ENCODE measurements at places on chromosomes 11 and 22.

DNA sequence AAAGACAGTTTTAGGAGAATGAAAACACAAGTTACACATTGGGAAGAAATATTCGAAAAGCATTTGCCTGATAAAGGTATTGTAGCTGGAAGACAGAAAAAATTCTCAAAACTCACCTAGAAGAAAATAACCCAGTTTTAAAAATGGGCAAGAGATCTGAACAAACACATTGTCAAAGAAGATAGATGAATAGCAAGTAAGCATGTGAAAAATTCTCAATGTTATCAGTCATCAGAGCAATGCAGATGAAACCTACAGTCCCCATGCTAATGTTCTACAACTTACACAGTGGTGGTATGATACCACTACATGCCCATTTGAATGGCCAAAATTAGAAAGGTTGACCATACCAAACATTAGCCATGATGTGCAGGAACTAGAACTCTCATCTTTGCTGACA lies 29.4 kb downstream of the PPARA start:
- no peak for DNase-seq

- no peak for DNase-seq
Observed at GRCh38 chr11:1053121-1053901, 16.8 kb upstream of the MUC6 start.

GRCh38 chr11:120500414-120501071 lies 11.0 kb upstream of the GRIK4 start:
- DNase-seq: no peak

- DNase-seq: no peak
Observed at GRCh38 chr22:39880722-39881121, 12.8 kb downstream of the ENTHD1 start.

DNA sequence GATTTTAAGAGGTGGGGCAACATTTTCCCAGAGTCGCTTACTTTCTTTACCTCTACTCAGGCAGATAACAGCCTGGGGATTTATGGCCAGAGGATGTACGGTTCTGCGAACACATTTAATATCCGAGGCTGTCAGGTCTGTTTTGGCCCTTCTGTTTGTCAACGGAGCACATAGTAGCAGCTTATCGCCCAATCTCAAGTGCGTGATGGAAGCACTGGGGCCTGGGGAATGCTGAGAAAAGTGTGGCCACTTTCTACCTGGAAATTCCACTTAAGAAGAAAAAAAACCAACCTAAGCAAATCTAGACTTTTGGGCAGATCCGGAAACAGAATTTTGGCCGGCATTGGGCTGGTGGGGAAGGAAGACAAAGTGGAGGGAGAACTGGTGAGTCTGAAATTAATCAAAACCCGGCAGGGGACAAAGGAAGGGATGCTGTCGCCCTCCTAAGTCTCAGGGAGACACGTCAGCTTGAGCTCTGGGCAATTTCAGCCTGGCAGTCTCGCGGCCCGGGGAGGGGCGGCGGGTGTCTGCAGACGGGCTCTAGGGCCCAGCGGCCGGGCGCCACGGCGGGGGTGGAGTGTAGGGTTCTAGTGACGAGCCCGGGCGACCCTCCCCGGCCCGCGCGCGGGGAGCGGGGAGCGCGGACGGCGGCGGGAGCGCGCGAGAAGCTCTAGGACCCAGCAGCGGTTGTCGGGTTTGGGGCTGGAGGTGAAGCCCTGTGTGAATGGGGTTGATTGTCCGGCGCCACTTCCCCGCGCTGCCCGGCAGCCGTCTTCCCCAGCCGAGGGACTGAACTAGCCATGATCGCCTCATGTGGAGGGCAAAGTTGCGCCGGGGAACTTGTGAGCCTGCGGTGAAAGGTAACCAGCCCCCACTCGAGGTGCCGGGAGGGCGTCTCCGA lies at the start of gene AMOTL1:
Gene AMOTL1, plus strand, starts transcription at position 656 of the 901 bp plus-strand sequence. Its CDS starts 156 bp downstream, at position 812.
- peak; percentile 49 for DNase-seq

- no peak for DNase-seq
Observed at GRCh38 chr11:35723493-35723892, 60.9 kb downstream of the TRIM44 start.

- peak; percentile 86 for DNase-seq
Observed at GRCh38 chr11:45885274-45885920, at the start of gene MAPK8IP1. MAPK8IP1 (plus strand) TSS chr11:45885651; CDS start chr11:45885821, 170 bp downstream.

- DNase-seq: peak; percentile 36
Observed at GRCh38 chr11:12110714-12111548, 541 bp downstream of the MICAL2 start.

GRCh38 chr11:1129143-1129610 lies 28.6 kb upstream of the MUC5AC start:
- peak; percentile 18 for DNase-seq

DNA sequence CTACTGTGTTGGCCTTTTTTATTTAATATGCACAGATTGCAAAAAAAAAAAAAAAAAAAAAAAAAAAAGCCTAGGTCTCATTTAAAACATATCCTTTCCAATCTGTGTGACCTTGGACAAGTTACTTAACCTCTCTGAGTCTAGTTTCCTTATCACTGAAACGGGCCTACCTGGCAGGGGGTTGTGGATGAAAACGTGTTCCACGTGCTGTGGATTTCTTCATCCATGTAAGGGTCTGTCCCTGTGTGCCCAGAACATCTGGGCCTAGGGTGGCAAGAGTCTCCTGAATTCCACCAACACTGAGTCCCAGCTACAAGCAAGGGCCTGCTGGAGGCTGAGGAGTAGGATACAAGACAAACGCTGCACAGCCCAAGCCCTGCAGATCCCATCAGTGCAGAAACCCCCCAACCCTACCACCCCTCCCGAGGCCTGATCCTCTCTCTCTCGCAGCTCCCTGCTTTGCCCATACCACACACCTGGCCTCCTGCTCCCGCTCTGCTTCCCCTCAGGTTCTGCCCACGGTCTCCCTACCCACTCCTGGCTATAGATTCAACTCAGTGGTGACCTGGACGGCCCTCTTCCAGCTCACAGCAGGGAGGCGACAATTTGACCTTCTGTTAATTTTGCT lies 4.7 kb upstream of the GNAZ start:
- no peak for DNase-seq

DNA sequence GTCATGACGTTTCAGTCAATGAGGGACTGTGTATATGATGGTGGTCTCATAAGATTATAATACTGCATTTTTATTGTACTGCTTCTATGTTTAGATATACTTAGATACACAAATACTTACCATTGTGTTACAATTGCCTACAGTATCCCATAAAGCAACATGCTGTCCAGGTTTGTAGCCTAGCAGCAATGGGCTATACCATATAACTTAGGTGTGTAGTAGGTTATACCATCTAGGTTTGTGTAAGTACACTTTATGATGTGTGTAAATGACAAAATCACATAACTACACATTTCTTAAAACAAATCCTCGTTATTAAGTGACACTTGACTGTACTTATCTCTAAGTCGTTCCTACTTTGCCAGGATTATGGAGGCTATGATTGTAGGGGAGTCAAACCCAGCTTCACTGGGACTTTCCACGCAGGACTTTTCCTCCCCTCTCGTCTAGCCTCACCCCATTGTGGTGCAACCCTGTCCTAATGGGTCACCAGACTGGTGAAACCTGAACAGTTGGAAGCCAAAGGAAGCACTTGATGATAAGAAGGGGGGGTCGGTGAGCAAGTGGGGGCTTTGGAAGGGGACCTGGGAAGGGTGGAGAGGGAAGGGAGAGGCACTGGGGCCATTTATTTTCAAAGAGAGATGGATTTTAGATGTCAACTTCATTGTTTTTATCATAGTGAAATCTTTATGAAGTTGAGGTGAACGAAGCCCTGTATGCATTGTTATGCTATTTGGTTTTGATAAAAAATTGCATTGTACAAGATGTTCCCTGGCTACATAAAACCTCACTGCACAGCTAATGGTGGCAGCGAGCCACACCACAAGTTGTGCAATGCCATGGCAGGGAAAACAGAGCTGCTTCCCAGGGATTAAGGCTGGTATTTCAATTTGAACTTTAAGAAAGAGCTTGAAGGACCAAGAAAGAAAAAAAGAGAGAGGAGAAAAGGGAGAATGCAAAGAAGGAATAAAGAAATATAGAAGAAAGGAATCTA lies 129.1 kb downstream of the EHF start:
- DNase-seq: no peak

DNA sequence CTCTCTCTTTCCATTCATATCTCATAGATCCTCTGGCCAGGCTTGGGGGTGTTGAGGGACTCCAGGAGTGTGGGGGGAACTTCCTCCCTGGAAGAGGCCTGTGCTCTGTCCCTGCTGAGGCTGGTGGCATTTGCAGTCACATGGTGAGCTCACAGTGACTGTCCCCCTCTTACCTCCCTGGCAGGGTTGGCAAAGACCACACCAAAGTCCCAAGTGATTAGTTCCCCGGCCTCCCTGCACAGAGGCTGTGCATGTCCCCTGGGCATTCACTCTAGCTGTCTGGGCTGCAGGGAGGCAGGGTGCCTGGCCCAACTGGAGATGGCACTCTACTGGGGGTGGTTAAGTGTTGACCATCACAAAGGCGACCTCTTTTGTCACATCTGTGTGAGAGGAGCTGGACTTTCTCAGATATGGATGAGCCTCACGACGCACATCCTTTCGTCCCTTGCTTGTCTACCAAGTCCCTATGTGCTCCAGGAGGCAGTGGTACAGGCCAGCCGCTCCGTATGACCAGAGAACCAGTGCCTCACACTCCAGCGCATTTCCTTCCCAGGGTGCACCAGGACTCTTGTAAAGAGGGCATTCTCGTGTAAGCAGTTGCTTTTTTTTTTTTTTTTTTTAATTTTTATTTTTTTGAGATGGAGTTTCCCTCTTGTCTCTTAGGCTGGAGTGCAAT lies 8.8 kb downstream of the TANGO2 start:
- DNase-seq: no peak

GRCh38 chr11:44726283-44727113 lies at the start of gene TSPAN18:
TSPAN18 (plus strand) TSS chr11:44726962; CDS start chr11:44906417, 179,455 bp downstream.
- peak; percentile 87 for DNase-seq

DNA sequence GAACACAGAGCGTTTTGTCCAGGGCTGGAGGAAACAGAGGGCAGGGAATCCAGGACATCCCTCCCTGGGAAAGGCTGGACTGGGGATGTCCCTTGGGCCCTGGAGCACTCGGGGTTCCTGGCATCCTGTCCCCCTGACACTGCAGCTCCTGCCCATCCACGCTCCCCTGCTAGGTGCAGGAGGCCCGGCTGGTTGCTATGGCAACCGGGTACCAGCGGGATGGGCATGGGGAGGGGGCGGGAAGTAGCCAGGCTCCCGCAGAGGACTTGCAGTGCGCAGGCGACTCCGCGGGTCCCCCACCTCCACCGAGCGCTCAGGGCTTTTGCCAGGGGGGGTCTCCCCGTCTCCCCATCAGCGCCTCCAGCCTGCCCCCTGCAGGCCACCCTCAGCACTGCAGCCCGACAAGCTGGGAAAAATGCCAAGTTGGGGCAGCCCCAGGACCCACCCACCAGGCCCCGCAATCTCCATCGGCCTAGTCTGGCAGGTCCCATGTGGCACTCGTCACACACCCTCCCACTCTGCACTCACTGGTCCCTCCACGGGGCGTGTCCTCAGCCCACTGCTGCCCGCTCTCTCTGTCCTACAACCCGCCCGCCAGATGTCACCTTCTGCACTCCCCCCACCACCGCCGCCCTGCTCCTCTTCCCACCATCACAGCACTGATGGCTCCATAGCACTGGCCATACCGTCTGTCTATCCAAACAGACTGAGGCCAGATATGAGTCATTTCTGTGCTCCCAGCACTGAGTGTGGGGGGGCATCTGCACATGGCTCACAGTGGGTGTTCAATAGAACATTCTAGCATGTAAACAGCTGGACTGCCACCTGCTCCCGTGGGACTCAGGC lies 31.5 kb downstream of the KIAA0930 start:
- DNase-seq: no peak

GRCh38 chr11:86941077-86941870 lies 13.9 kb downstream of the FZD4 start:
- no peak for DNase-seq

- DNase-seq: no peak
Observed at GRCh38 chr11:108895579-108896480, 231.0 kb downstream of the DDX10 start.

DNA sequence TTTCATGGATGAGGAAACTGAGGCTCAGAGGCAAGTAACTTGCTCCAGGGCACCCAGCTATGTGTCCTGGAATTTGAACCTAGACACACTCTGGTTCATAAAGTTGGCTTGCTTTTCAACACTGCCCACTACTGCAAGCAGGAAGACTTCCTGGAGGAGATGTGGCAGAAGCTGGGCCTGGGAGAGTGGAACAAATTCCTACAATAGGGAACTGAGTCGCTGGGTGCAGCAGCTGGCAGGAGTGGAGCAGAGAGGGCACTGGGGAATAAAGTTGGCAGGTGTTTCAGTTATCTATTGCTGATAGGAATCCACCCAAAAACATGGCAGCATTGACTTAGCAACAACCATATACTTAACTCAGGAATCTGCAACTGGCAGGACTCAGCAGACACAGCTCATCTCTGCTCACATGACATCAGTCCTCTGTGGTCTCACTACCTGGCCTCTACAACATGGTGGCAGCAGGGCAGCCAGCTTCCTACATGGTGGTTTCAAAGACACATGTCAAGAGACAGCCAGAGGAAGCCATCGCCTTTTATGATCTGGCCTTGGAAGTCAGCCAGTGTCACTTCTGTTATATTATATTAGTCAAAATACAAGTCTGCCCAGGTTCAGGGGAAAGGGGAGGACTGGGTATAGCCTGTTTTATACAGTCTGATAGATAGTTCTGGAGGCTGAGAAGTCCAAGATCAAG lies 10.6 kb upstream of the CARD10 start:
- DNase-seq: no peak

DNA sequence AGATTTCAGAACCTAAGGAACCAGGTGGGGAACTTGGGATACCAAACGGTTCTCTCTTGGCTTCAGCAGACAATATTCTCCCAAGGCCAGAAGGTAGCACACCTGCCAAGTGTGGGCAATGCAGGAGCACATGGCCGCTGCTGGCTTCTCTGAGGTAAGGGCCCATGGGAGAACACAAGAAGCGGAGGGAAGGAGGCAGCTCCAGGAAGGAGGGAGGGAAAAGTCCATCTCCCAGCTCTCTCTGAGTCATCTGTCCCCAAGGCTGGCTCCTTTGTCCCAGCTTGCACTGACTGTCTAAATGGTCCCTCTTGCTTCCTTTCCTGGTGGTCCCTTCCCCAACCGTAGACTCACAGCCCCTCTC lies 557.9 kb upstream of the CADM1 start:
- no peak for DNase-seq

GRCh38 chr22:19844377-19845053 lies 10.2 kb downstream of the GNB1L start:
- DNase-seq: peak; percentile 9

DNA sequence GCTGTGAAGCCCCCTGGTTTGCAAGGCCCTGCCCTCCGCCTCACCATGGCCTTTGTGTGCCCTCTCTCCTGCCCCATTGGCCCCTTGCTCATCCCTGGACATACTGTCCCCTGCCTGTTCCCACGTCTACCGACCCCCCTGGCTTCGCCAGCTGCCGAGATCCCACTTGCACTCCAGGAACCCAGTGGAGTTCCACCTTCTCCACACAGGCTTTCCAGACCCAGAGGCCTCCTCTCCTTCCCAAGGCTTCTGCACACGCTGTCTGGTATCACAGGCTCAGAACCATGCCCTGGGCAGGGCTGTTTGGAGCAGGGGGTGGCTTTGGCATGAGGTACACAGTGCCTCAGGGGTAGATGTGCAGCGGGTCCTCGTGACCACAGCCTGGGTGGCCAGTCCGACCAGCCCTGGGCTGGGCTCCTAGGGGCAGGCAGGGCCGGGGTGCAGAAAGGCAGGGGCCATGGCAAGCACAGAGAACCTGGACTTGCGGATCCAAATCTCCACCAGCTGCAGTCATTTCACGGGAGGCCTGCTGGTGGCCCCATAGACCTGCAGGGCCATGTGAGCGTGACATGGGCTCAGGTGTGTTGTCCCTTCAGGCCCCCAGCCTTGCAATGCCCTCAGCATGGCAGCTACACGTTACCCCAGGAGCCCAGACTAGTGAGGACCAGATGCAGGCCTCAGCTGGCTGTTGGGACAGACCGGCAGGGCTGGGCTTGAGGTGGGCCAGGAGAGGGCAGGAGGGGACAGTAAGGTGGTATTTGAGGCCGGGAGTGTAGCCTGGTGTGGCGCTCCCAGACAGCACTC lies 9.5 kb downstream of the GRK2 start:
- no peak for DNase-seq
